ENCODE measurements at places on chromosomes 2 and 18. TPM values are rescaled to one million over a fixed set of nuclear protein-coding genes. Genes with fewer than 3 reads are reported as not detected.

GRCh38 chr18:62454527-62454926 lies 68.3 kb upstream of the ZCCHC2 start:
- no peak for DNase-seq

- DNase-seq: no peak
Observed at GRCh38 chr2:188385857-188386256, 94.2 kb downstream of the GULP1 start.

DNA sequence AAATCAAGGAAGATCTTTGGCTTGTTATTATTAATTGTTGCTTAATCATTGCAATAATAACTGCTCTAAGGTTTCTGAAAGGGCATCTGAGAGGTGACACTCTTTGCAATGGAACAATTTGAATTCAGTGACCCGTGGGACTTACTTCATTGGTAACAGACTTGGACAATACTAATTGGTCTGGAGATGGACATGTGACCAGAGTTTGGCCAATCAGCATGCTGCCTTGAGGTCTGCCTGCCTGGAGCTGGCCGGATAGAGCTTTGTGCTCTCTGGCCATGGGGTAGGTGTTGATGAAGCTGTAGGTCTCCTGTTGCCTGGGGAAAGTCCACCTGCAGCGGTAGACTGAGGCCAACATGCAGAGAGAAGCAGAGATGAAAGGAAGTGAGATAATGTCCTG lies 24.0 kb upstream of the VPS4B start:
- no peak for DNase-seq

DNA sequence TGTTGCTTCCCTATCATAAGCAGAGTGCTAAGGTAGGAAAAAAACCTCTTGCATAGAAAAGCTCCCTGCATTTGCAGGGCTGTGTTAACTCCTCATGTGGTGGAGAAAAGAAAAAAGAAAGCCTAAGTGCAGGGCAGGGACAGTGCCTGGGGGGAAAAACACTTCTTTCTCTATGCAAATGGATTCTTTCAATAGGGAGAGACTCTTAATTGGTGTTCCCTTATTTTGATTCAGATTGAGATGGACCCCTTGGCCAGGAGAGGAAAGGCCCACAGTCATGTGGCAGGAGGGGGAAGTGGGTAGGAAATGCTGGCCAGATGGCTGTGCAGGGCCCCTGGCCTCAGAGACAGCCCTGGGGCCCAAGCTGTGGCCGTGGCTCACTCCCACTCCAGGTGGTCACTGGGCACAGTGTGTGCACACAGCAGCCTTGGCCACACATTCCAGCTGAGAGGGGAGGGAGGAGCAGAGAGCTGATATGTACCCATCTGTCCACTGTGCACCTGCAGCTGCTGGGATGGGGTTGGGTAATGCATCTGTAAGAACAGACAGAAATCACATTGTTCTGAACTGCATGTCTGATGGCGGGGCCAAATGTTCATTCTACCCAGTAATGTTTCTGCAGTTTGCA lies 410.4 kb downstream of the DSC3 start:
- DNase-seq: no peak

GRCh38 chr2:98412751-98413458 lies 31.8 kb upstream of the INPP4A start:
- DNase-seq: peak; percentile 76

GRCh38 chr2:187988348-187988747 lies 303.3 kb upstream of the GULP1 start:
- DNase-seq: no peak

DNA sequence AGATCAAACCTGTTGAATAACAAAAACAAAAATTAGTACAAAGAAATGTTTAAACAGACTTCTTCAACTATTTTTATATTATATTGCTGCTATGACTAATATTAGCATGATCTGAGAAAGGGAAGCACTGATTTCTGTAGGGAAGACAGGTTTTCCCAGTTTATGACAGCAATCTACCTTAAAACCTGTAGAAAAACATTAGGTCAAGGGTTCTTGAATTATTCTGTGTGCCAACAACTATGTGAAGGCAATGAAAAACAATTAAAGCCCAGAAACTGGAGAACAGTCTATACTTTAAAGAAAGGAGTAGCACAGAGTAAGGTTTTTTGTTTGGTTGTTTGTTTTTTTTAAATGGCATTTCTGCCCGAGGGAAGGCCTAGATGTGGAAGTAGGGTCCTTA lies 23.3 kb downstream of the PUM2 start:
- no peak for DNase-seq

DNA sequence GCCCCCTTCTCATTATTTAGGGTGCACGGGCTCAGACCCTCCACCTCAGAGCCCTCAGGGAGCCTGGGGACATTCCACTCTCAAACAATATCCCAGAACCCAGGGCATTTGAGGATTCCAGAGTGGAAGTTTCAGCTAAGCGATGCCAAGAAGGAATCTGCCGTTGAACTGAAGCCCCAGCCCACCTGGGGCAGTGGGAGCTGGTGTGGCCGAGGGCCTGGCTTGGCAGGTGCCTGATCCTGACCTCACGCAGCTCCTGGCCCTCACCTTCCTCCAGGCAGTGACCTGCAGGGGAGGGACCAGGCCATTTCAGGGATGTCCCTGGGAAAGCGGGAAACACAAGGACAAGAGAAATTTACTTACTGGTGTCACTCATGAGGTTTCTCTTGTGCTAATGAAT lies 58.2 kb downstream of the ACKR3 start:
- no peak for DNase-seq

GRCh38 chr18:31819106-31819924 lies 58.6 kb upstream of the SLC25A52 start:
- peak; percentile 60 for DNase-seq

DNA sequence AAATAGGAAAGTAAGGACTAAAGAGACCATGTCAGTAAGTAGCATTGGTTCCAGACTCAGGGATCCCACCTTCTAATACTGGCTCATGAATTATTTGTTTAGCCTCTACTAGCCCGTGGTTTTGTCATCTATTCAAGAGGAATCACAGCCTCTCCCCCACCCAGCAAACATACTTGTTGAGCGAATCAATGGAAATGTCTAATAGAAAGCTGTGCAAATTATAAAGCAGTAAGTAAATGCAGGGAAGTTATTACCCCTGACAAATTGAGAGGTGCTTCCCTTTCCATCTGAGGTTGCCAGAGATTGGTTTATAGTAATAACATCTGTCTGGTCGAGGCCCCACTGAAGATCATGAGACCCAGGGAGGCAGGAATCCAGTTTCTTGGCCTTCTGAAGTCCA lies 219.3 kb upstream of the OSR1 start:
- DNase-seq: peak; percentile 20

- no peak for DNase-seq
Observed at GRCh38 chr2:232573042-232573441, 22.6 kb downstream of the EIF4E2 start.

GRCh38 chr2:171910494-171910893 lies 11.8 kb upstream of the HAT1 start:
- DNase-seq: no peak

DNA sequence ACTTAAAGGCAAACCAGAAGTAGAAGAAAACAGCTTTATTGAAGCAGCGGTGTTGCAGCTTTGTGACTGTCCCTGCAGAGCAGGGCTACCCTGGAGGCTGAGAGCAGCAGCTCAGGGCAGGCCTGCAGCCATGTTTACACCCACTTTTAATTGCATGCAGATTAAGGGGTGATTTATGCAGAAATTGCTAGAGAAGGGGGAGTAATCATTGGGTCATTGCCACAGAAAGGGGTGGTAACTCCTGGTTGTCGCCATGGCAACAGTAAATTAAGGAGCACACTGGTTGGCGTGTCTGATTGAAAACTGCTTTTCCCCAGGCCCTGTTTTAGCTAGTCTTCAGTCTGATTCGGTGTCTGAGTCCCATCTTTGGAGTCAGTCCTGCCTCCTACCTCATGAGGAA lies 195.4 kb upstream of the HDAC4 start:
- no peak for DNase-seq

DNA sequence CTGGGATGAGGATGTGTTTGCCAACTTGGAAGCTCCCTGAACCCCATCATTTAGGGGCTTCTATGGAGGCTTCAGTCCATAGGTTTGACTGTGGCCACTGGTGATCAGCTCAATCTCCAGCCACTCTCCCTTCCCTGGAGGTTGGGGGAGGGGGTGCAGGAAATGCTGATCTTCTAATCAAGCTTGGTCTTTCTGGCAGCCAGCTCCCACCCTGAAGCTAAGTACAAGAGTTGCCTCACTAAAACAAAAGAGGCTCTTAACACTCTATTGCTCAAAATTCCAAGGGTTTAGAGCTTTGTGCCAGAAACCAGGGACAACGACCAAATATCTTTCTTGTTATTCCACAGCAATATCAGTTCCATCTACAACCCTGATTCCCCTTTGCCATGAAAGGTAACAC lies 19.4 kb upstream of the MPPE1 start:
- no peak for DNase-seq

GRCh38 chr2:85741833-85742455 lies 11.8 kb upstream of the ATOH8 start:
- DNase-seq: peak; percentile 97

GRCh38 chr18:8242151-8242696 lies 367.0 kb upstream of the RAB12 start:
- DNase-seq: no peak

- DNase-seq: no peak
Observed at GRCh38 chr2:33289961-33290360, 186.5 kb upstream of the RASGRP3 start.

GRCh38 chr2:171159372-171160118 lies 1.1 kb downstream of the TLK1 start:
- peak; percentile 77 for DNase-seq

GRCh38 chr2:217412721-217413120 lies 552.9 kb upstream of the TNP1 start:
- peak; percentile 55 for DNase-seq

GRCh38 chr2:236434593-236434992 lies 135.0 kb upstream of the ACKR3 start:
- DNase-seq: no peak

DNA sequence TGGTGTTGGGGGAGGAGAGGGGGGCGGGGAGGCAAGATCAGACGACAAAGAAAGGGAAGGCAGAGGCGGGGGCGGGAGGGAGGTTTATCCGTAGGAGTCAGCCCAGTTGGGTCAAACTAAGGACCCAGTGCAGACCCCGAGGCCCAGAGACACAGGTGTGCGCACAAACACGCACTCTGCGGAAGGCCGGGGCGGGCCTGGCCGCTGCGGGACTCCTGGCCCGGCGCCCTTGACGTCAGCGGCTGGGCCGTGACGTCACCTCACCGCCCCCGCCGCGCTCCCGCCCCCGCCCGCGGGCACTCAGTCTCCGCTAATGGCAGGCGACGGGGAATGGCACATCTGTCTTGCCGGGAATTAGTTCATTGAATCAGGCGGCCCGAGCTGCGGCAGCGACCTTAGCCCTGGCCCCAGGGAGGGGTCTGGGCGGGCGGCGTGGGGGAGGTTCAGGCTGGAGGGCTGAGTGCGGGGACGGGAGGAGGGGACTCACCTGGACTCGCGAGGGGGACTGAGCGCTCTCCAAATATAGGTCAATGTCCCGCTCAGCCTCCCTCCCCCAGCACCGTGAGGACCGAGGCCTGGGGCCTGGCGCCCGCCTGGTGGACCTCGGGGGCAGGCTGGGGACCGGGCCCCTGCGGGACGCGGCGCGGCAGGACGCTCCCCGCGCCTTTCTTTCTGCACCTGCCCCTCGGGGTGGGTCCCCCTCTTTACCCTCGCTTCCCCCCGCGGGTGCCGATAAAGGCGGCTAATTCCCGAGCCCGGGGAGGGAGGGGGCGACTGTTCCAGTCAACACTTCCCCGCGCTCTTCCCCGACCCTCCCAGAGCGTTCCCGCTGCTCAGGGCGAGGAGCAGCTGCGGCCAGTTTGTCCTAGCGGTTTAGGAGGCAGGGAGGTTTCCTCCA lies 15.5 kb upstream of the ECEL1 start:
- peak; percentile 29 for DNase-seq

GRCh38 chr2:235268535-235268934 lies 225.3 kb upstream of the AGAP1 start:
- peak; percentile 67 for DNase-seq

DNA sequence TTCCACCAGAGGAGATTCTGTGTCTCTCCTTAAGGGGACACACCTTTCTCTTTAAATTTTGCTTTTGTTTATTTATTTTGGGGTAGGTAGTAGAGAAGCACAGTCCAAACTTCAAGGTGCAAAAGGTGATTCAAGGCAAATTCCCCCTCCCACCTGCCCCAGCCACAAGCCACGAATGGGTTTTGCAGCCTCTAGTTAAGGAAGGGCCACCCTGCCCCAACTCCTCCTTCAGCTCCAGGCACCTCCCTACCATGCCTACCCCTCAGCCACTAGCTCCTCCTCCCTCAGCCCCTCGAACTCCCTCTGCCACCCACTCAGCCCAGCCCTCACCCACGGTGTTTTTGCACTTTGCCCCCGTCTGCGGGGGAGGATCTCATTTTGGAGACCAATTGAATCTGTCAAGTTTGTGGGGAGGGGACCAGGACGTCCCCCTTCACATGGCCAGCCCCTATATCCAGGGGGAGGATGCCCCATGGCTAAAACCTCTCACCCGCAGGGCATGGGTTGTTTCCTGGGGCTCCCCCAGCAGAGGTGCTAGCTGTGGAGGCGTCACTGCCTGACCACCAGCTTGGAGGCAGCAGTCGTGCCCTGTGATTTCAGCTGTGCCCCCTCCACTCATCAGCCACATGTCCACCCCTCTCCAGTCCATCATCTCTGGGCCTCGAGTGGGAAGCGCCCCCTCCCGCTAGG lies 4.5 kb downstream of the HAAO start:
- DNase-seq: no peak

DNA sequence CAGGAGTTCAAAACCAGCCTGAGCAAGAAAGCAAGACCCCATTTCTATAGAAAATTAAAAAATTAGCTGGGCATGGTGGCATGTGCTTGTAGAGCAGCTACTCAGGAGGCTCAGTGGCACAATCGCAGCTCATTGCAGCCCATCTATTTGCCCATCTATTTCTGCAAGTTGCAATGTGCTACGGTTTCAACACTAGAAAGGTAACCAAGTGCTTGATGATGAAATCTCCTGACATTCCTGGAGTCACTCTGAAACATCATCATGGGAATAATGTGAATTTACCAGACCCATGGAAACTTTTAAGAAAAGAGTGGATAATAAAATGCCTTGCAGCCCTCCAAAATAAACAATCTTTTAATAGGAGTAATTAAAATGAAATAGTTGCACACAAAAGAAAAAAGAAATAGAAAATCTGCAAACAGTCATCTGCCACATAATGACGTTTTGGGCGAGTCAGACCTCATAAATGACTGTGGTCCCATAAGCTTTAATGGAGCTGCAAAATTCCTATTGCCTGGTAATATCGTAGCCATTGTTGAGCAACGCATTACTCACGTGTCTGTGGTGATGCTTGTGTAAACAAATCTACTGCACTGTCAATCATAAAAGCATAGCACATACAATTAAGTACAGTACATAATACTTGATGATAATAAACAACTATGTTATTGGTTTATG lies 46.6 kb upstream of the AMMECR1L start:
- DNase-seq: peak; percentile 88

EIF2AK3 gene
- 25.9 TPM for total RNA-seq

GPR155 gene
- 2.3 TPM for total RNA-seq

FIGLA gene
- total RNA-seq: not detected

TFCP2L1 gene
- not detected for total RNA-seq

CYP27A1 gene
- total RNA-seq: 16.1 TPM
